ENCODE measurements at places on chromosomes 6 and 20.

GRCh38 chr20:6613280-6613861 lies 154.1 kb upstream of the BMP2 start:
- no peak for DNase-seq

DNA sequence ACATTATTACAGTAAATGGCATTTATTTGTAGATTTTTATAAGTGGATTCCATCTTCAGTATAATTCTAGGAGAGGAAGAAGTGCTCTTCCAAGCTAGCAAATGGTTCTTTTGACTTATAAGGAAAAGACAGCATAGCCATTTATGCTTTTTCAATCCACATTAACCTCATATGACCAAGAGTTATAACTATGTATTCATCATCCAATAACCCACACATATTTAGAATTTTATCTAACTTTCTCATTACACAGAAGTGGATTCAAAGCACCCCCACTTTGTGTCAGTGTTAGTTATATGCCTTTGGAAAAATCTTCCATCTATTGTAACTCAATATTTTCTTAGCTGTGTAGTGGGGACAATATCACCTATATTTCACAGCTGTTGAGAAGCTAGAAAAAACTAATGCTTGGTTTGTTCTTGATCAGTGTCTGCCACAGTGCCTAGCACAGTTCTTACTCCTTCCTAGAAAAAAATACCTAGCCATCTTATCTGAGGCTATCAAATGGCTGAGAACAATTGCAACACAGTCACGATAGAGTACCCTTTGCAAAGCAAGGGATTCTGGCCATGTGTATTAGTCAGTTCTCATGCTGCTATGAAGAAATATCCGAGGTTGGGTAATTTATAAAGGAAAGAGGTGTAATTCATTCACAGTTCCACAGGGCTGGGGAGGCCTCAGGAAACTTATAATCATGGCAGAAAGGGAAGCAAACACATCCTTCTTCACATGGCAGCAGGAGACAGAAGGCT lies 986.3 kb downstream of the TFAP2A start:
- DNase-seq, result no peak

- no peak for DNase-seq
These were observed 68.8 kb downstream of the PRL start for GRCh38 chr6:22227824-22228610.

DNA sequence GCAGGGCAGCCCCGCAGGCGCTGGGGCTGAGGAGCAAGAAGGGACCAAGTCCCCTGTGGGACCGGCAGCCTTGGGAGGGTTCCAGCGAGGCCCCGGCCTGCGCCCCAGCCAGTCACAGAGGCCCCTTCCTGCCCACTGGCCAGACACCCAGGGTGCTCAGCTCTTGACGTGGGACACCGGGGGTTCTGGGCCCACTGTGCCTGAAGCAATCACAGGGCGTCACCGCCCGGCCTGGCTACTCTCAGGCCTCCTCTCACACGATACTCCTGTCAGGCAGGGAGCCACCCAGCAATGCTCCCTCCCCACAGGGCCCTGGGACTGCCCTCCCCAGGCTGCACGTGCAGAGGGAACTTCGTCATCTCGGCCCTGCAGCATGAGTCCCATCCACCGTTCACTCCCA lies 14.5 kb downstream of the TAF4 start:
- no peak for DNase-seq

GRCh38 chr20:44800391-44801046 lies 9.8 kb downstream of the RIMS4 start:
- peak; percentile 1 for DNase-seq

GRCh38 chr6:127864701-127865100 lies 36.2 kb downstream of the THEMIS start:
- no peak for DNase-seq

GRCh38 chr6:147407571-147407970 lies 100.9 kb upstream of the SAMD5 start:
- DNase-seq, result no peak

DNA sequence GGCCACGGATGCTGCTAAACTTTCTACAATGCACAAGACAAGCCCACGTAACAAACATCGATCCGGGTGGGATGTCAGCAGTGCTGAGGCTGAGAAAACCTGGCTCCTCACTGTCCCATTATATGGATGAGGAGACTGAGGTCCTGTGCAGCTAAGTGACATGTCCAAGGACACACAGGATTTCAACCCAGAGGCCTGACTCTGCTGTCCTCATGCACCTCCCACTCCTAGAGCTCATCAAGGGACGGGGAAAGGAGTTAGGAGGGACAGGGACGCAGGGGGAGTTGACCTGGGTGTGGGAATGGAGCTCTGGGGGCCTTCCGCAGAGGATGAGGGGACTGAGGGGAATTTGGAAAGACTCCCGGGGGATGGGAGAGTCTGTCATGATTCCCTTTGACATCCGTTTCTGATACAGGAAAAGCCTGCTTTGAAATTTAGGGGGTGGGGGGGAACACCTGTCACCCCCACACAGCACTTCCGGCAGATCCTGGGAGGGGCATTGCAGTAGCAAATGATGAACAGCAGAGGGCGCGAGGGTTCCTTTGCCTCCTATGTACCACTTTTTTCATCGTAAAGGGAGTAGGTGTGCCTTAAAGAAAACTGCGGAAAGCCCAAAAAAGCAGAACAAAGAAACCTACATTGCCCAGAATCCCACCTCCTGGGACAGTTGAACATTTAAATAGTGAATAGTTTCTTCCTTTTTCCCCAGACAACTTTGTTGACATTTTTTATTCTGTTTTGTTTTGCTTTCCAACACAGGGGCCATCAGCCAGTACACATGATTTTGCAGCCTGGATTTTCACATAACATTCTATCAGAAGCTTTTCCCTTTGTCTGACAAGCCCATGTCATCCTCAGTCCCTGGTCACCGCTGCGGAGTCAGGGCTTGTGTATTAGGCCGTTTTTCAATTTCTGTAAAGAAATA lies 48.6 kb downstream of the SLC2A10 start:
- peak; percentile 61 for DNase-seq

GRCh38 chr6:44730771-44731391 lies 343.4 kb downstream of the CDC5L start:
- DNase-seq, result no peak

DNA sequence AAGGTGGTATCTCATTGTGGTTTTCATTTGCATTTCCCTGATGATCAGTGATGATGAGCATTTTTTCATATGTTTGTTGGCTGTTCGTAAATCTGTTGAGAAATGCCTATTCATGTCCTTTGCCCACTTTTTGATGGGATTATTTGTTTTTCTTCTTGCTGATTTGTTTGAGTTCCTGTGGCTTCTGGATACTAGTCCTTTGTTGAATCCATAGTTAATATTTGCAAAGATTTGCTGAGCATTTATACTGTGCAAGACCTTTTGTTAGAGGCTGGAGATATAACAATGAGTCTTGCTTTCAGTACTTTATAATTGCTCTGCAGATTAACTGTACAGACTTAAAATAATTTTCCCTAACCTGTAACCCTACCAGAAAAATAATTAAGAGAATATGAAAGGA lies 35.6 kb downstream of the PDE7B start:
- DNase-seq, result no peak
